H7 (cell line): ENCODE measurements at places on chromosomes 4 and X. TPM values are rescaled to one million over a fixed set of nuclear protein-coding genes. Genes with fewer than 3 reads are reported as not detected.

DNA sequence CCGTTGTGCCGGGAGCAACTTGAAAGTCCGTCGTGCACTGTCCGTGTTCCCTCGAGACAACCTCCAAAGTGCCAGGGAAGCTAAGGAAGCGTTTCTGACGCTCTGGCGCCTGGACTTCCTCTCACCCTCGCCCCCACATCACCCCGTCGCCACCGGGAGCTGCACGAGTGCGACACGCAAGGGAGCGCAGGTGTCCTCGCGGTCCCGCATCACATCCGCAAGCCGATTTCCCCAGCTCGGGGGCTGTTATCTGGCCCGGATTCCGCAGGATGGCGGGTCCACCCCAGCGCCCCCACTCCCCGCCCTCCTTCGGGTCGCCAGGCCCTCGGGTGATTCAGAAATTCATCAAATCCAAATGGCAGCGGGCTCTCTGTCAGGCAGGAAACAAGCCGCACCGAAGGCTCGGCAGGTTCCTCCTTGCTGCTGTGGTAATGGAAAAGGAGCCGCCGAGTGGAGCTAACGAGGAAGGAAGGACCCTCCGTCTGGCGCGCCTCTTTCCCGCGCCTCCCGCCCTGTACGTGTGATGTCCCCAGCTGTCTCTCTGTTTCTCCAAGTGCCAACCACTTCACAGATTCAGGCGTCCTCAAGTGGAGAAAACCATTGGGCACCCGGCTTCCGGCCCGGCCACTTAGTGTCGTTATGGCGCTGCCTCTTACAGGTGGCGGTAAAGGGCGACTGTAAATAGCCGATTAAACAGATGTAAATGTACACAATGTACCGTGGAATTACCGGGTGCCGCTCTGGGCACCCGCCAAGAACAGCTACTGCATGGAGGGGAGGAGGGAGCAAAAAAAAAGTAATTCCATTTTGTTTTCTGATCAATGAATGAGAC is 921 bp upstream of the SETD7 start:
- DNase-seq, result peak; percentile 74

DNA sequence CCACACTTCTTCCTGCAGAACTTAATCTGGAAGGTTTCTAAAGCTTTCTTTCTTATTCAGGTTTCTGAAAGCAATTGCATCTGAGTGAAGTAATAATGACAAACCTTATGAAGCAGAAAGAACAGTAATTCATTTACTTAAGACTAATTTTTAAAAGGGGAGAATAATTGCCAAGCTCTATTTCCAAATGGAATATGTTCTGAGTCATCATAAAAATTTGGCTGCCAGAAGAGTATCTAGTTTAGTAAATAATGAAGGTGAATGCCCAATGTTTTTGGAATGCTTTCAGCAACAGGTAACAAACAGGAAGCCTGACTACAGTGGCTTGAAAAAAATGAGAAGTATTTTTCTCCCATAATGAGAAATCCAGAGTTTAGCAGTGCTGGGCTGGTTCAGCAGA is 227.3 kb upstream of the TET2 start:
- no peak for DNase-seq

GRCh38 chrX:135256923-135257322 is 5.1 kb downstream of the ETDA start:
- DNase-seq, result no peak

- no peak for DNase-seq
Observed at GRCh38 chr4:158291334-158292055, 81.2 kb downstream of the TMEM144 start.

DNA sequence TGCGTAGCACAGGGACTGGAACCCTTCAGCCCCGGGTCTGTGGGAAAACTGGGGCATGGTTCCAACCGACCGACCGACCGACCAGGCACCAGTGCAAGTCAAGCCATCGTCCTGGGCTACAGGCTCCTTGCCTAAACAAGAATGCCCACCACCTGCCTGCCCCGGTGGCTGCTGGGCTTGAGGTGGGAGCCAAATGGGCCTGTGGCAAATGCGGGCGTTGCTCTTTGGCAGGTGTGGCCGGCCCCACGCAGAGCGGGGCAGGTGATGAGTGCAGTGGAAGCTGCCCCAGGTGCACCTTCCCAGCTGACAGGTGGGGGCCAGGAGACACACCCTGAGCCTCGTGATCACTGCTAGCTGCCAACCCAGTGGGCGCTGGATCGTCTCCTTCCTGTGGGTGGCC is 77.9 kb downstream of the MTMR1 start:
- no peak for DNase-seq

DNA sequence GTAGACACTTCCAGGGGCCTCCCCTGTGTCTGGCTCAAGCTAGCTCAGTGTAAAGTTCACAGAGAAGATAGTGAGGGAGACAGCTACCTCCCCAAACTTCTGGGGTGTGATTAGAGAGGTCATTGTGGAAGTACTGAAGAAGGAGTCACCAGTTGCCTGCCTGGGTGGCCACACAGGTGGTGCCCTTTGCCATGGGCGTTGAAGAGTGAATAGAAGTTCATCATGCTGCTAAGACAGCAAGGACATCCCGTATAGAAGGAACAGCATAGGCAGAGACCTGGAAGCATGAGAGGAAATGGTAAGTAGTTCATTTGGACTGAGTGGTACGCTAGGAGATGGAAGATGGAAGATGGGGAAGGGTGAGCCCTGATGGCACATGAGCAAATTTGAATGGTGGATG is 110.1 kb downstream of the PJA1 start:
- DNase-seq, result no peak

GRCh38 chr4:76563454-76564122 is 128.6 kb downstream of the SHROOM3 start:
- DNase-seq, result no peak

RAI2 gene
- 0.18 and 0.38 TPM in 2 replicates for total RNA-seq

DNA sequence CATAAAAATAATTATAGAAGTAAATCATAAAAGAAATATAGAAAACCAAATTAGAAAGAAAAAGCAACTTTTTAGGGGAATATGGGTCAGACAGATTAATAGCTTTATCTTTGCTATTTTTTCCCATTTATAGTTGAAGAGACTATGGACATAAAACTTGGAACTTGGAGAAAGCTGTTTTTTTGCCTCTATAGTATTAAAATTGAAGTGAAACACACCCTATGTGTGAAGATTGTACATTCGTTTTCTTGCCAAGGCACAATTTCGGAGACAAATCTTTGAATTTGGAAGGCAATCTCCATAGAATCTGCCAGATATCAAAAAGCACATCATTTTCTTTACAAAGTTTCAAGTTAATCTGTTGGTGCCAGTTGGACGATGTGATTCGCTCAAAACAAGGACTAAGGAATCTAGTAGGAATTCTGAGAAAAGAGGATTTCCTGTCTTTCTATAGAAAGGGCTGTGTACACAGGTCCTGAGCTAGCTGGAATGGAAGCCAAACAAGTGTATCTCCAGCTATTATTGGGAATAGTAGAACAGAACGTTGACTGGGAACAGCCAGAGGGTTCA is 156.3 kb downstream of the SLC7A11 start:
- no peak for DNase-seq

KDR gene
- 29.7 and 50.6 TPM in 2 replicates for total RNA-seq

SERTM2 gene
- total RNA-seq, result 0.17 and 0.30 TPM in 2 replicates

MBTPS2 gene
- total RNA-seq, result 3.6 and 3.8 TPM in 2 replicates

DNA sequence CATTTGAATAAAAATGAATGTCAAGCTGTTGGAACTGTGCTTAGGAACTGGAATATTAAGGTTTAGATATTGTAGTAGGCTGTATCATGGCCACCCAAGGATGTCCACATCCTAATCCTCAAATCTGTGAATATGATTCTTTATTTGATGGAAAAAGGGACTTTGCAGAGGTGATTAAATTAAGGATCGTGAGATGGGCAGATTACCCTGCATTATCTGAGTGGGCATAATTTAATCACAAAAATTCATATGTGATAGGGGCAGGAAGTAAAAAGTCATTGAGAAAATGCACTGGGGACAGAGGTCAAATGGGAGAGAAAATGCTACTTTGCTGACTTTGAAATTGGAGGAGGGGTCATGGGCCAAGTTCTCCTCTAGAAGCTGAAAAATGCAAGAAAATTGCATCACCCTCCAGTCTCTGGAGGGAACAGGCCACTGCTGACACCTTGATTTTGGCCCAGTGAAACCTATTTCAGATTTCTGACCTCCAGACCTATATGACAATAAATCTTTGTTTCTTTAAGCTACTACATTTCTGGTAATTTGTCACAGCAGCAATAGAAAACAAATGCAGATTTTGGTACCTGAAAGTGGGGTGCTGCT is 521.4 kb downstream of the PCDH7 start:
- DNase-seq, result no peak

DNA sequence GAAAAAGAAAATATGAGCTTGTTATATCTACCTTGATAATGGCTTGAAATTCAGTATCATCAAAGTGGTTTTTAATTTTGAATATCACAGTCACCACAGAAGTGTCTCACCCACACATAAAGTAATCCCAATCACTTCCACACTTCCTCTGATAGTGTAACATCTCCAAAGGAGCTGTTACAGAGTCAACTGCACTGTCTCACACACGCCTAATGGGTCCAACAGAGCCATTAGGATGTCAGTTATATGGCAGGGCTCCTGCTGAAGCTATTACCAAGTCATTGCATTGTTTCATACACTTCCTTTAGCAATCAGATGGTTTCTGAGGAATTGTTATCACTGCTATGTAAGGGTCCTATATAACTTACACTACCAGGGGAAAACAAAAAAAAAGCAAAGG is 432.1 kb upstream of the TEX13C start:
- DNase-seq, result no peak

DNA sequence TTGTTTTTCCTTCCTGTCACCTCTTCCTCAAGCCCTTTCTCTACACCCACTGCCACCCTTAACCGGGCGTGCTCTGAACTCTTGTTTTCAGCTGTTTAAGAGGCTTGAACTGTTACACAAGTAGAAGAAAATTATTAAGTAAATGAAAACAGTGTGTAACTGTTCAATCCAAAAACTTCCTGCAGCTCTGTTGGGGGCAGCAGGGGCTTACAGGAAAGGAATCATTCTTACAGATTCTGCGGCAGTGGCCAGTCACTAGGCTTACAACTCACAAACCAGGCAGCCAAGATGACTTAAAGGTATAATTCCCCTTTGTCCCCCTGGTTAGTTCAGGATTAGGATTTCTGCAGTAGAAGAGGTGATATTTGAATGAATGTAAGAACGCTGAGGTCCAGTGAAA is 70.2 kb upstream of the ETNPPL start:
- DNase-seq, result no peak

- DNase-seq, result no peak
Observed at GRCh38 chrX:340641-341423, 22.2 kb upstream of the GTPBP6 start.

HTN3 gene
- total RNA-seq, result not detected in 2 replicates

GAB3 gene
- 0.22 and 0.45 TPM in 2 replicates for total RNA-seq
